Stimulated activated CD4-positive, alpha-beta T cell treated with anti-CD3 and anti-CD28 coated beads, TNF-alpha, amount 100 ng/mL, for 1 hour (primary cell): ENCODE measurements at places on chromosomes 13 and 19.

- no peak for DNase-seq
Observed at GRCh38 chr13:46134961-46135522, 30.2 kb upstream of the CPB2 start.

DNA sequence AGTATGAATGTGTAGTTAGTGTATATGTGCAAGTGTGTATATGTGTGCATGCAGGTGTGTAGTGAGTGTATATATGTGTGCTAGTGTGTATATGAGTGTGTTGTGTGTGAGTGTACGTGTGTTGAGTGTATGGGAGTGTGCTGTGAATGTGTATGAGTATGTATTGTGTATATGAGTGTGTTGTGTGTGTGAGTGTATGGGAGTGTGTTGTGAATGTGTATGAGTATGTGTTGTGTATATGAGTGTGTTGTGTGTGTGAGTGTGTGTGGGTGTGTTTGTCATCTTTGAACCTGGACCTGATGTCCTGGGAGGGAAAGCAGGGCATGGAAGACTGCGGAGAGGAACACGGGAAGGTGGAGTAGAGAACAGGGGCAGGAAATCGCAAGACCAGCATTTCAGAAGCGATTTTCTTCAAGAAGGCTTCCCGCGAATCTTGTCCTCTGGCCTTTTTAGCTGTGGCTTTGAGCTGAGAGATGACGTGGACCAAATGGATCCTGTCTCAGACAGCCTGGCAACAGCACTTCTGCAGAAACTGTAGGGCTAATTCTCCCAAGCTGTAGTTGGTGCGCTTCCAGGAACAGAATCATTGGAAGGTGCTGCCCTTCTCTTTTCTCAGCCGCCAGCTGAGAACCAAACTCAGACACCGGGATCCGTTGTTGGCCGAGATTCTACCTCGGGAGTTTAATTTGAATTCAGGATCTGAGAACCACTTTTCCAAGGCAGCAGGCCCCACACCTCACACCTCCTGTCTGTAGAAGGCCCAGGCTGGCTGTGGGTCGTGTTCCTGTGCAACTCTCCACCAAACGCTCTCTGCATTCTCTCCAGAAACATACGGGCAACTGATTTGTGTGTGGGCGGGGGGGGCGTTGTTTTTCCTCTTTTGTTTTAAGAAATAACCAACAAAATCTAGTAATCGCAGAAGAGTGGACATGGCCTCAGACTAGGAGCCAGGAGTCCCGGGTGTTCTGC is 94.7 kb upstream of the RAP2A start:
- DNase-seq, result no peak

DNA sequence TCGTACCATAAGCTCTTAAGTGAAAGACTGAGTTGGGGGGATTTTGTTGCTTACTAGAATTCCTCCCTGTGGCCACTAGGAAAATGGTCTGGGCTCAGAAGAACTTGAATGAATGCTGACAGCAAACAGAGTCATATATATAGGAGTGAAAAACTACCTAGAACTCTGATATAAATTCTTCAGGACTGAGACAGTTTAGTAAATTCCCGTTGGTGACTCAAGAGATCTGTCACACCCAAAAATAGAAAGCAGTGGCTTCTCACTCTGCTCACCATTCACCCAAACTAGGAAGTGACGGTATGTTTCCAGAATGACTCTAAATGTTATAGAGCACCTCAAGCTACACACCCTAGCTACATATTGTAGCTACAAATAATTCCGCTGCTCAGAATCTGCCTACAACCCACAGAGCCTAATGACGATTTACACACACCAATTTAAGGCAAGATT is 116.2 kb downstream of the TBC1D4 start:
- no peak for DNase-seq

- DNase-seq, result no peak
Observed at GRCh38 chr19:55495646-55496349, 7.6 kb downstream of the SSC5D start.

DNA sequence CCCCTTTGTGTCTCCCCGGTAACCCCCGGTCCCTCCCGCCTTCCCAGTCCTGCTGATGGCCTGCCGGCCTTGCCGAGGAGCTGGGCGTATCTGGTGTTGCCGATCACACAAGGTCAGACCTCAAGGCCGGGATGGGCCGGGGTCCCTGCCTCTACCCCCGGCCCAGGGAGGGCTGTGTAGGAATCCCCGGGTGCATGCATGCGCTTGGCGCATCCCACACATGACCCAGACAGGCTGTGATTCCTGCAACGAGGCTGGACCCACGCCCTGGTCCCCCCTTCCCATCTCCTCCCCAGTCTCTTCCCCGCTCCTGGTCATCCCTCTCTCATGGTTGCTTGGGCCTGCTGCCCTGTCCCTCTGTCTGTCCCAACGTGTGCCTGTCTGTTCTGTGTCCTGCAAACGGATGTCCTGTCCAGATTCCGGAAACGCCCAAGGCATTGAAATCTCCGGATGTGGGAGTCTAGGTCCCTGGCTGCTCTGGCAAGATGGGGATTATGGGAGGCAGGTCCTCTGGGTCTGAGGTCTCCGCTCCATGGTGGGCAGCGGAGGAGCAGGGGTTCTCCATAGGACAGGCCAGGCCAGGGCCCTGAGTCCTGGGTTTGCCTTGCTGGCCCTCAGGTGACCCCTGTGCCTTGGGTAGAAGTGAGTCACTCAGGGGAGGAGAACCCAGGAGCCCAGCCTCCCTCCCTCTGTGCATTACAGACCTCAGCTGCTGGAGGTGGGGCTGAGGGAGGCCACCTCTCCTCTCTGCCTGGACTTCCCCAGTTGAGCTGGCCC is 1.6 kb downstream of the PKN1 start:
- DNase-seq, result no peak

DNA sequence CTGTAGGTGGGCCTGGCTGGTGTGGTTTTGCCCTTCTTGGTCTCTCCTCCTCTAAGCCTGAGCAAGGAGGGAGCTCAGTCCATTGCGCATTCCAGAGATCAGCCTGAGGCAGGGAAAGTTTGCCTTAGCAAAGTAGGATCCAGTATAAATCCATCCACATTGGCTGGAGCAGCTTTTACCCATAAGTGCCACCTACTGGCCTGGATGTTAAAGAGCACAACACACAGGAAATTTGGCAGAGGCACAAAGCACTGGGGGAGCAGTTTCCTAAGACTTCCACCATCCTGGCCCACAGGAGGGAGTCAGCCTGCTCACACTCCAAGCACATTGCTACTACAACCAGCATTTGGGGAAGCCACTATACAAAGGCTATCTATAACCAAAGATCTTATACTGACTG is 1124.2 kb downstream of the SLITRK1 start:
- no peak for DNase-seq

- DNase-seq, result peak; percentile 43
Observed at GRCh38 chr19:35557539-35558399, 5.7 kb downstream of the ATP4A start.

DNA sequence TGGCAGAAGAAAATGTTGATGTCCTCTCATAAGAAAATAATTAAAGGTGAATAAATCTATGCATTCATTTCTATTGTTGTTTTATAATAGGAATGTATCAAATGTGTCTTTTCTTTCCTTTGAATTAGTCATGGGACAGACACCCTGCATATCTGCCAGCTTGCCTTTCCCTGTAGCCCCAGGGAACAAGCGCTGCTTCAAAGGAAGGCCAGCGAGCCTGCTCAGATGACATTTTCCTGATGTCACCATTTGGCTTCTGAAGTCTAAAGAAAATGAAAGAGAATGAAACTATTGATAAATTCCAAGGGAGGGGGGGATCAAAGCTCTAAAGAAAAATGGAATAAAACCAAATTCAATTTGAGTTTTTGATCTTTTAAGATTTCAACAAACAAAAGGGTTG is 574.8 kb downstream of the IRS2 start:
- no peak for DNase-seq

DNA sequence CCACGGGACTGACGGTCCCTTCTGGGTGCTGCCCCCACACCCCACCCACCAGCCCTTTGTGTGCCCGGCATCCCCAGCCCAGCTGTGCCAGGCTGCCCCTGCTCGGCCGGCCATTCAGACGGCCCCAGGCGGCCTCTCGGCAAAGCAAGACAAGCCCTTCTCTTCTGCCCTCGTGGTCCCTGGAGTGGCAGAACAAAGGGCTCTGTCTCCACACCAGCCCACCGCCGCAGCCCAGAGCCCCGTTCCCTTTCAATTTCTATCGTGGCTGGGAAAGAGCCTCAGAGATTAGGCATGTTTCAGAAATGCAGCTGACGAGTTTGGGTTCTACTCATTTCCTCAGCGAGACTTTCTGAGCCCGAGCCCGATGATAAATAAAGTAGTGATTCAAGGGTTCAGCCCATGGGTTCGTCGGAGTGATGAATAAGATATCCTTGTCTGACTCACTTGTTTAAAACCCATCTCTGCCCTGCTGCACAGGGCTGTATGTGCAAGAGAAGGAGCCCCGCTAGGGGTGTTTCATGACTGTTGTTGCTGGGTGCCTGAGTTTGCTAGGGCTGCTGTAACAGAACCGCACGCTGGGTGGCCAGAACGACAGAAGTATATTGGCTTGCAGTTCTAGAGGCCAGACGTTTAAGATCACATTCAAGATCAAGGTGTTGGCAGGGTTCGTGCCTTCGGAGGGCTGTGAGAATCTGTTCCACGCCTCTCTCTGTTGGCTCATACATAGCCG is 4.3 kb downstream of the MYO9B start:
- peak; percentile 49 for DNase-seq

GRCh38 chr13:51223560-51224270 is 1.5 kb downstream of the FAM124A start:
- no peak for DNase-seq

DNA sequence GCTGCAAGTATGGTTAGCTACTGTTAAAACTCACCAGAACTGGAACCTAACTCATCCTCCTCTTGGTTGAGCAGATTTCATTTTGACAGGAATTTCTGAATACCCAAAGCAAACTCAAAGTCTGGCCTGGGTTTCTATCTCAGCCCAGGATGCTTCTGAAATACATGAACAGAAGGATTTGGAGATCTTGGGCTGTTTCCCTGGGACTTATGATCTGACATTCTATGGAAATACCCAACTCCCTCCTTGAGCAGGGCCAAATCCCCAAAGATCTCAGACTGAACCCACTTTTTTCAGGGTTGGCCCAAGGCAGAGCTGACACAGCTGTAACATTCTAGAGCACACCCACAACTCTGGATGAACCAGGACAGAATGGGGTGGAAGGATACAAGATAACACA is 1.1 kb upstream of the ITM2B start:
- no peak for DNase-seq

GRCh38 chr19:343941-344624 is 513 bp downstream of the MIER2 start:
- DNase-seq, result peak; percentile 21

- no peak for DNase-seq
Observed at GRCh38 chr19:1655987-1656608, 3.7 kb upstream of the TCF3 start.

DNA sequence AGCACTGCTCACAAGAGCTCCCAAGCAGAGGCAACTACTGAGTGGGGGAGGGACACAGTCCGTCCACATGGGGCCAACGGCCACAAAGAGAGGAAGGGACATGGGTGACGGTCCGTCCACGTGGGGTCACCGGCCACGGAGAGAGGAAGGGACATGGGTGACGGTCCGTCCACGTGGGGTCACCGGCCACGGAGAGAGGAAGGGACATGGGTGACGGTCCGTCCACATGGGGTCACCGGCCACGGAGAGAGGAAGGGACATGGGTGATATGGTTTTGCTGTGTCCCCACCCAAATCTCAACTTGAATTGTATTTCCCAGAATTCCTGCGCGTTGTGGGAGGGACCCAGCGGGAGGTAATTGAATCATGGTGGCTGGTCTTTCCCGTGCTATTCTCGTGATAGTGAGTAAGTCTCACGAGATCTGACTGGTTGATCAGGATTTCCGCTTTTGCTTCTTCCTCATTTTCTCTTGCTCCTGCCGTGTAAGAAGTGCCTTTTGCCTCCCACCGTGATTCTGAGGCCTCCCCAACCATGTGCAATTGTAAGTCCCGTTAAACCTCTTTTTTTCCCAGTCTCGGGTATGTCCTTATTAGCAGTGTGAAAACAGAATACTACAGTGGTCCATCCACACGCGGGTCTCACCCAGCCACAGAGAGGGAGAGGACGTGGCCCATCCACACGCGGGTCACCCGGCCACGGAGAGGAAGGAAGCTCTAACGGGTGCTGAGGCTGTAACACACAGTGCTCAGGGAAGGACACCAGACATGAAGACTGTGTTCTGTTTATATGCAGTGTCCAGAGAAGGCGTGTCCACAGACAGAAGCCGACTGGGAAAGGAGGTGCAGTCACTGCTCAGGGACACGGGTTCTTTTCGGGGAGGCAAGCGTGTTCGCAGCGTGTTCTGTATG is 48.5 kb downstream of the GAS6 start:
- DNase-seq, result no peak

GRCh38 chr19:18645035-18645511 is 8.2 kb downstream of the KLHL26 start:
- no peak for DNase-seq

GRCh38 chr13:99812625-99813024 is 158.9 kb downstream of the ZIC5 start:
- no peak for DNase-seq

- DNase-seq, result no peak
Observed at GRCh38 chr19:49135686-49136085, 16.3 kb downstream of the PPFIA3 start.

DNA sequence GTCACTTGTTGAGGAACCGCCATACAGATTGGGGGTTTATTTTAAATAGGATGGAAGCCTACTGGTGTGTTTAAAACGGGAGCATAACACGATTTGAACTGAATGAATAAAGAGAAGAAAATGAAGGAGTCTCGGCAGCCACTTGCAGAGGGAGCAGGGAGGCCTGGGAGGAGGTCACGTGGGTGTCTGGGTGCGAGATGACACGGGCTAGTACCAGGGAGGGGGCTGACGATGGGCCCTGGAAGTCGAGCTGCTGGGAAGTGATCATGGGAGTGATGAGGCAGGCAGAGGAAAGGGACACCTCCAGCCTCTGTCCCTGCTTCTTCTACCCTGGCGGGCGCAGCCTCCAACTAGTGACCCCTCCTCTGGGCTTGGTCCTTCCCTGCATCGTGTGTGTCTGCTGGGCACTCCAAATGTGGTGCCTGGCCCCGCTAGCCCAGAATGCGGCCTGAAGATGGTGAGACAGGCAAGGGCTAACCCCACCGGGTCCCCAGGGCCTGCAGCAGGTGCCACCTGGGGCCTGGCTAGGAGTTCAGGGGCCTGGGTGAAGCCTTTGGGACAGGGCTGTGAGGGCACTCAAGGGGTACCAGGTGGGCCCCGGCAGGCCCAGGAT is 35.5 kb downstream of the CRTC1 start:
- no peak for DNase-seq
